ENCODE measurements at places on chromosomes 7 and 10.

GRCh38 chr10:132460691-132461090 lies 63.7 kb downstream of the PWWP2B start:
- no peak for DNase-seq

DNA sequence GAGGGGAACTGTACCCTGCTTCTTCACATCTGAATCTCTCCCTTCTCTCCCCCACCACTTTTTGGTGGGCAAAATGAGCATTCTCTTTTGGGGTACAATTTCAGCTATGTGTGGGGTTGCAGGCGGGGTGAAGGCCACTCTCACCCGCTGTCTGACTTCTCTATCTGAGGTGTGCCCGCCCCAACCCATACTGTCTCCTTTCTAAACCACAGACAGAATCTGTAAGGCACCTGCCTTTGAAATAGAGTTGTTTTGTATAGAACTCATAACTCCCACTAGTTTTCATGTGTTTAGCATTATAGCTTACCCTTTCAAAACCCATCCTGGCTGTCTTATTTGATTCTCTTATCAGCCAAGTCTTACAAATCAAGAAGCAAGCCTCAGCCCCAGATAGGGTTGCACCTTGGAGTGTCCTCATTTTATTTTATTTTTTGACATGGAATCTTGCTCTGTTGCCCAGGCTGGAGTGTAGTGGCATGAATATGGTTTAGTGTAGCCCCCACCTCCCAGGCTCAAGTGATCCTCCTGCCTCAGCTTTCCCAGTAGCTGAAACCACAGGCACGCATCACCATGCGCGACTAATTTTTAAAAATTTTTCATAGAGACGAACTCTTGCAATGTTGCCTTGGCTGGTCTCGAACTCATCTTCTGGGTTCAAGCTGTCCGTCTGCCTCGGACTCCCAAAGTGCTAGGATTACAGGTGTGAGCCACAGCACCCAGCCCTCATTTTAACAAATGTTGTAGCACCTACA lies 11.9 kb downstream of the TSPAN14 start:
- no peak for DNase-seq

- DNase-seq, result no peak
Observed at GRCh38 chr7:139743267-139743966, 34.4 kb downstream of the HIPK2 start.

DNA sequence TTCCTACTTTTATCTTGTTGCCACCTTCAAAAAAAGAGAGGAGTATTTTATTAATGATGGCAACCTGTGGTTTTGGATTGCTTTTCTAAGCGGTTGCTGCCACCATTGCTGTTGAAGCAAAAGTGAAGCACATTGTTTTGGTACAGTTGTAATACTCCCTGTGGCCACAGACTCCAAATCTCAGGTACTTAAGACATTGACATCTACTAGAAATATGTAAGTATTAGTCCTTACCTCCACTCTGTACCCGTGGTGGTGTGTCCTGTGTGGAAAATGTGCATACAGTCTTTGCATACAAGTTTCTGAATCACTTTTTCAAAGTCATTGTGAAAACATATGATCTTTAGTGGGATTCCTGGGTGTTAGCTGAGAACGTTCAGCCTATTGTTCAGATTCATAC lies 85.7 kb downstream of the ANLN start:
- peak; percentile 51 for DNase-seq

DNA sequence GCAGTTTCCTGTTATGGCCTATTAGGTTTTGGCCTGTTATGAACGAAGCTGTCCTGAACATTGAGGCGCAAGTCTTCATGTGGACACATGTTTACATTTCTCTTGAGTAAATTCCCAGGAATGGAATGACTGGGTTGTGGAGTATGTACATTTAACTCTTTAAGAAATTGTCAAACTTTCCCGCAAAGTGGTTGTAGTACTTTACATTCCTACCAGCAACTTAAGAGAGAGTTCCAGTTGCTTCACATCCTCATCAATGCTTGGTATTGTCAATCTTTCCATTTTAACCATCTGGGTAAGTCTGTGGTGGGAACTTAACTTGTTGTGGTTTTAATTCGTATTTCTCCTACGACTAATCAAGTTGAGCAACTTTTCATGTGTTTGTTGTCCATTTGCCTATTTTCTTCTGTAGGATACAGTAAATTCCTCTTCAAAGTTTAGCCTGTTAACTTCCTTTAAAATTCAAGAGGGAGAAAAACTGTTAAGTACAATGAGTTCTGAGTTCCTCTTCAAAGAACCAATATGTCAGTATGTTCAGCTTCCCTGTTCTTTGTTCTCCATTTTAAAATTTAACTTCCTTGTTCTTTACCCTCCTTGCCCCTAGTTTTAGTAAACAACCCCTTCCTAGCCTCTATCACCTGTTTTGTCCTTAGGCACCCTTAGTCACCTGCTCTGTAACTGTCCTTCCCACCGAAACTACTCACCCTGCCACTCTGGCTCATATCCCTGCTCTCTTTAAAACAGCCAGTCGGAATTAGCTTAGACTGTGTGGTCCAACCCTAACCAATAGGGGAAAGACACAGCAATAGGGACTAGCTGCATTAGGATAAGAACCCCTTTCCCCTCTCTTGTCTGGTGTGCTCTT lies 74.0 kb downstream of the FAM241B start:
- DNase-seq, result no peak

GRCh38 chr10:98260350-98260749 lies 7.6 kb downstream of the LOXL4 start:
- DNase-seq, result no peak

DNA sequence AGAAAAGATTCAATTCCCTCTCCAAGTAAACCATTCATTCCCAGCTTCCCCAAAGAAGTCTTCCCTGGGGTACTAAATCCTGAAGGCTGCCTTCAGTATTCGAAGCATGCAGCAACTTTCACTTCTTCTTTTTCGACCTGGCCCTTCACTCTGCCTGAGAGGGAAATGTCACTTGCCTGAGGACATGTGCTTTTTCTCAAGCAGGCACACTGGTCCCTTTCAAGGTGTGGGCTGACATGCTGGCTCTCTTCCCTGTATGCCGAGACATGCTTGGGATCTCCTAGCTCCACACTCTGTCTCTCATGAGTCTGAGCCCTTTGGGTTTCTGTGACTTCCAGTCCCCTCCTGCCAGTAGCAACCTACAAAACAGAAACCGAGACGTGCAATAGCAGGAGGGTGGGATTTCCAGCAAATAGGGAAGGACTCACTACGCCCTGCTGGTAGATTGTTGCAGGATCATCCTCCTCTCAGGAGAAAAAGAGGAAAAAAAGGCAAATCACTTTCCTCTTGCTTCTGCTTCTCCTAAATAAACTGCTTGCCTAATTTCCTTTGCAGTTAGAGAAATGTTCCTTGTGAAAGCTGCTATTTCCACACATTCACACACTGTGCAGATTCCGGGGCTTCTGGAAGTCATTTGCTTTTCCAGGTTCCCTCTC lies 33.5 kb downstream of the FIGNL1 start:
- DNase-seq, result no peak

DNA sequence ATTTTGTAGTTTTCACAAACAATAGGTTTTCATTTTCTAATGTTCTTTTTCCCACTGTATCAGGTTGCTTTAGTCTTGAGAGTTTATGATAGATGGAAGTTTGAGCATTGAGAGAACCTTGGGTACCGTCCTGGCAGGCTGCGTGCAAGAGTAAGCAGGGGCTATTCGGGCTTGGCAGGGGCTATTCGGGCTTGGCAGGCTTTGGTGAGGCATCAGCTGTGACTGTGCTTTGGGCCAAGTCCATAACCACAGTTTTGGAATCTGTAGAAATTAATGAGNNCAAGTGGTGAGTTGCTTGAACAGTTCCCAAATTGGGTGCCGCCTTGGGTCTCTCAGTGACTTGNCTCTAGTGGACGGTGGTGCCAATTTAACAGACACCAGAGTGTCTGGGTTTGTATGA lies 424.6 kb downstream of the PAXIP1 start:
- DNase-seq, result no peak

- DNase-seq, result no peak
Observed at GRCh38 chr10:77679217-77679616, 41.6 kb upstream of the KCNMA1 start.

DNA sequence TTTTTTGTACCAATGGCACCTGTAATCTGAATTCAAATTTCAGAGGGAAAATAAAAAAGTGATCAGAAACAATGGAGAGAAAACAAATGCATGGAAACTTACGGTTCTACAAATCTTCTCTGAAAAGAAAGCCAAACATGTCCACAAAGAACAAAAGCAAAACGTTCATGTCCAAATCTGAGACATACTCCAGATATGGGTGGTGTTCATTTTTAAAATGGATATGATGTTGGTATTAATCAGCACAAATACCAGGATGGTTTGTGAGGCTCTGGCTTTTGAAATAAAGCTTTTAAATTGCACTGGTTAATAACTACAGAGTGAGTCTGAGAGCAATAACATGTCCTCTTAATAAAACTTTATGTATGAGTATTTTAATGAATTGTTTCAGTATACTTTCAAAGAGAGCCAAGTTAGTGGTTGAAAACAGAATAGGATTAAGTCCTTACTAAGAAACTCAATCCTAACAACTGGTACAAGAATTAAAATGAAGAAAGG lies 366.4 kb downstream of the INHBA start:
- DNase-seq, result no peak

GRCh38 chr10:70828923-70829322 lies 13.2 kb downstream of the SGPL1 start:
- no peak for DNase-seq

GRCh38 chr10:124743191-124744101 lies 732 bp downstream of the FAM53B start:
- no peak for DNase-seq

DNA sequence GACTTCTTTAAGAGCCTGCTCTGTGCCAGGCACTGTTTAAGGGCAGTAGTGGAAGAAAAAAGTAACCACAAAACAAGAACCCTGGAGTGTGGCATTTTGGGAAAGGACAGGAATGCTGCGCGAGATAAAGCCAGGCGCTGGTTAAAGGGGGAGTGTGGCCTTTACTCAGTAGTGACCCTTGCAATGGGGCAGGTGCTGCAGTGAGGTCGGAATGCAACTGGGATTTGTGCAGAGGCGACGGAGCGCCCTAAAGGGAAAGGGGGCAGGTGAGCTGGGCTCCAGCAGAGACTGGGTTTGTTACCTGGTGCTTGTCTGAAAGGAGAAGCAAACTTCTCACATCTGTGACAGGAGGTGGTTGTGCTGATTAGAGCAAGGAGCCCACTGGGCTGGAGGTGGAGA lies 263.6 kb downstream of the ACTR3B start:
- DNase-seq, result no peak

- no peak for DNase-seq
Observed at GRCh38 chr10:132309471-132309865, 1.7 kb upstream of the STK32C start.

- no peak for DNase-seq
Observed at GRCh38 chr7:86942081-86942480, 117.4 kb downstream of the ELAPOR2 start.

GRCh38 chr10:95327367-95327766 lies 36.6 kb upstream of the PDLIM1 start:
- DNase-seq, result no peak

DNA sequence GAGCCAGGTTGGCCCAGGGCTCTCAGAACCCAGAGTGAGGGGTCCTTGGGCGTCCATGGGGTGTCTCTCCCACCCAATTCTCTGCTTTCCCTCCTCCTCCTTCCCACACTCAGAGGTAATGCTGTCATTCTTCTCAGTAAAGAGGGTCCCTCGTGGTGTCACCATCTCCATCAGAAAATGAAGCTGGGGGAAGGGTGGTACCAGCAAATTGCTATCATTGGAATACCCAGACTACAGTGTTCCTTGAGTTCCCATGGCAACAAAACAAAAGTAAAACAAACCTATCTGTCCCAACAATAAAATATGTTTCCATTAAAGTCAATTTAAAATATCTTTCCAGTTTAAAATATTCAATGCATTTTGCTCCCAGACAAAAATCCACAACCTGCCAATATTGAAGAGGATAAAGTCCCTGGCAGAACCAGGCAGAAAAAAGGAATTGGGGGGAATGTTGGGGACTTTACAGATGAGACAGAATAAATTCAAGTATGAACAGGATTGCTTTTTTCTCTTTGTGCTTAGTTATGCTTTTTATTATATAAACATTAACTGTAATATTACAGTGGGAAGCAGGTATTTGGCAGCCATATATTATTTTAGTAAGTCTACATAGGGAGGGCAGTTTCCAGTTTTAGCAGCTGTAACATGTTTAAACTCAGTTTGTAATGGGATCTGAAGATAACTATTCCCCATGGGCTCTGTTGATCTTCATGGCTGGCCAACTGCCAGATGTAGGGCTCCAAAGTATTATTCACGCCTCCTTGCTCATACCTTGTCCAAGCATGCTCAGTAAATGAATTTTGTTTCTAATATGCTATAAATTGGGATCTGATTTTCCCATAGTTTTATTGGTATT lies 182.1 kb downstream of the ARID5B start:
- no peak for DNase-seq

DNA sequence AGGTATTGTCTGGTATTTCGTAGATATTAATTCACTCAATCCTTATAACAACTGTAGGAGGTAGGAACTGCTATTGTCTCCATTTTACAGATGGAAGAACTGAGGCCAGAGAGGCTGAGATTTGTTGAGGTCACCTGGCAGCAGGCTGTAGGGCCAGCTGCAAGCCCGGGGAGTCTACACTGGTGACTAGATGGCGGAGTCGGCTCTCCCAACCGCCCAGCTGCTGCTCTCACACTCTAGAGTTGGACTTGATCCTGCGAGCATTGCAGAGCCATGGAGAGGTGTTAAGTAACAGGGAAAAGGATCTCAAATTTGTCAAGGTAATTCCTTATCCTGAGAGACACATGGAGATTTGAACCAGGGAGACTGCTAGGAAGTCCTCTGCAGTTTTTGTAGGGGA lies 124.1 kb downstream of the CAMK1D start:
- no peak for DNase-seq

- DNase-seq, result no peak
Observed at GRCh38 chr7:44787041-44787440, 9.4 kb upstream of the PPIA start.

- no peak for DNase-seq
Observed at GRCh38 chr7:99112097-99112496, 31.8 kb downstream of the SMURF1 start.

DNA sequence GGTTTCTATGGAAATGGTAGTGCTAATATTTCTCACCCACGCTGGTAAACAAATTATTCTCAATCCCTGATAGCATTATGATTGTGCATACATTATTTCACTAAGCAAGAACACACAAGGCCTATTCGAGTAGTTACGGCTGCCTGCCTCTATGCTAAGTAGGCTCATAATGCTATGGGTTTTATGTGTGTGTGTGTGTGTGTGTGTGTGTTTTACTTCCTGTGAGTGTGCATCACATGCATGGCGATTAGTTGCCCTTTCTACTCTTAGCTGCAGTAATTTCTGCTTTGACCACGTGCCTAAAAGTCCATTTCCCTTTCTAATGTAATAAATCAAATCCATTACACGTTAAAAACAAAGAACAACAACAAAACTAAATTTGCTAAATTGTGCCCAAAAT lies 117.0 kb downstream of the CHCHD3 start:
- no peak for DNase-seq

DNA sequence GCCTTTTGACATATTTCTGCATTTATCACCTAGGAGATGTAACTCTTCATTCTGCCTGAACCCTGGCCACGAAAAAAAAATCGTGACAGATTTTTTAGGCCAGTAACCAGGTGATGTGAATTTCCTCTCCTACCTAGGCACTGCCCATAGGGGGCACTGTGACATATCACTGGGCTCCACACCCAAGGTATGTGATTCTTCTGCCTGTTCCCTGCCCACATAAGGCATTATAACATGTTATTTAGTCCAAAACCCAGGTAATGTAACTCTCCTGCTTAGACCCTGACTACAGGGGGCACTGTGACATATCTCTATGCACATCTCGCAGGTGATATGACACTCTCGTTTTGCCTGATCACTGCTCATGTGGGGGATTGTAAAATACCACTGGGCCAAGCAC lies 29.5 kb upstream of the ZNF107 start:
- no peak for DNase-seq

- no peak for DNase-seq
Observed at GRCh38 chr10:68870545-68871104, 30.5 kb upstream of the DDX50 start.
